ENCODE measurements at places on chromosomes 2 and 18.

GRCh38 chr18:21894619-21895367 is 154.2 kb downstream of the MIB1 start:
- DNase-seq, result no peak

DNA sequence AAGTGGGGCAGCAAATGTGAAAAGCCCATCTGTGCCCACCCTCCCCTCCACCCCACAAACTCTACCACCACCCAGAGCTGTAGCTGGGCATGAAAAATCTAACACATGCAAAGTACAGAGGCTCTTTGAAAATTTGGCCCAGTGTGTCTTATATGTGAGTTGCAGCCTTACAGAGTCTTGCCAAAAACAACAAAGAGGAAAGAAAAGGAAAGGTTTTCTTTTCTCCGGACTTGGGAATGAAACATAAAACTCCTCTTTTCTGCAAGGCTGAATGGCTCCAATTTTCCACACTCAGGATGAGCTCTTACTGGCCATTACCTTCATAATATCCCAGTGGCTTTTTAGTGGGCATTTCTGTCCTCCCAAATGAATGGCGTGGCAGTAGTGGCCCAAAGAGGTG is 27.9 kb upstream of the POU3F3 start:
- DNase-seq, result no peak

DNA sequence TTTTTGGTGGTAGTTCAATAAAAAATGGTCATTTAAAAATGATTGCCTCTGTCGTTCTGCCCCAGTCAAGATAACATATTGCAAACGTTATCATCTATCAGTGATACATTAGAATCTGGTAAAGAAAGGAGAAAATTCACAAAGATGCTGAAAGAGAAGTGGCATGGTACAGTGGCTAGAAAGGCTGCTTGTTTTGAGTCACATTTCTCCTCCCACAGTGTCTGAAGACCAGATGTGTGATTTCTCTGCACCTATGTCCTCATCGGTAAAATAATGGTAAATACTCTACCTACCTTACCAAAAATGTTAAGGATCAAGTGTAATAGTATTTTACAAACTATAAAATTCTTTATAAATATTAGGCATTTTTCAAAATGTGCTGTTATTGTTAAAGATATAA is 76.1 kb upstream of the NOSTRIN start:
- no peak for DNase-seq

- no peak for DNase-seq
These were observed 8.9 kb downstream of the PDCL3 start for GRCh38 chr2:100571668-100572067.

DNA sequence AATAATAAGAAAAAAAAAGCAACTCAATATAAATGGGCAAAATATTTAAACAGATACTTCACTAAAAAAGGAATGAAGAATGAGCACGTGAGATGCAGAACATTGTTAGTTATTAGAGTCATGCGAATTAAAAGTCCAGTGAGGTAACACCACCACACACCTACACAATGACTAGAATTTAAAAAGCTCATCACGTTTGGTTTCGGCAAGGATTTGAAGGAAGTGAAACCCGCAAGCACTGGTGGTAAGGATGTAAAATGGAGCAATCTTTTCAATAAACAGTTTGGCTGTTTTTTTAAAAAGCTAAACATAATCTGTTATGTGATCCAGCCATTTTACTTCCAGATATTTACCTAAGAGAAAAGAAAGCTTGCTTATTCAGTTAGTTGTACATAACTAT is 1181.6 kb upstream of the CELF4 start:
- DNase-seq, result no peak

- DNase-seq, result no peak
These were observed 92.1 kb downstream of the ATL2 start for GRCh38 chr2:38284971-38285370.

GRCh38 chr2:120878970-120879369 is 143.3 kb downstream of the GLI2 start:
- no peak for DNase-seq

DNA sequence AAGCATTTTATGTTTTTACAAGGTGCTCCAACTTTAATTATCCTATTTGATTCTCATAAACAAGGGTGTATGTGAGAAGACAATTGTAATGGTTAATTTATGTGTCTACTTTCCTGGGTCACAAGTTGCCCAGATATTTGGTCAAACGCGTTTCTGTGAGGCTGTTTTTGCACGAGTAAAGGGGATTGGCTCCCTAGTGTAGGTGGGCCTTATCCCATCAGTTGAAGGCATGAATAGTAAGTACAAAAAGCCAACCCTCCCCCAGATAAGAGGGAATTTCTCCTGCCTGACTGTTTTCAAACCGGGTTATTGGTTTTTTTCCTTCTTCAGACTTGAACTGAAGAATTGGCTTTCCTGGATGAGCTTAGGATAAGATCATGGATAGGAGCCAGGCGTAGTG is 224.0 kb upstream of the NCKAP5 start:
- no peak for DNase-seq

DNA sequence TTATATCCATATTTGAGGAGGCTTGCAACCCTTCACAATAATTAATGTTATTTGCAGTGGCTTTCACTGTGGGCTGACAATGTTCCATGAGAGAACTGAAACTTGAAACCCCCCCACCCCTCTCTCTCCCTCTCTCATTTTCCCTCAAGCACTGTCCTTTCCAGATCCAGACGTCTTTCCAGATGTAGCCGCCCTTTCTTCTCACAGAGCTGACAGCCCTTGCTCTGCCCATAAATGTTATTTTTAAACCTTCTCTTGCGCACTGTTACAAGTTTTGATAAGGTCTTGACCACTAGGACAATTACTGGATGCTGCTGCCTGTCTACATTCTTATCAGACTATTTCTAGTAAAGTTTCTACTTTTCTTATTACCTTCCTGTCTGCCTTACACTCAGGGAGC is 91.4 kb upstream of the LINC00305 start:
- DNase-seq, result no peak

DNA sequence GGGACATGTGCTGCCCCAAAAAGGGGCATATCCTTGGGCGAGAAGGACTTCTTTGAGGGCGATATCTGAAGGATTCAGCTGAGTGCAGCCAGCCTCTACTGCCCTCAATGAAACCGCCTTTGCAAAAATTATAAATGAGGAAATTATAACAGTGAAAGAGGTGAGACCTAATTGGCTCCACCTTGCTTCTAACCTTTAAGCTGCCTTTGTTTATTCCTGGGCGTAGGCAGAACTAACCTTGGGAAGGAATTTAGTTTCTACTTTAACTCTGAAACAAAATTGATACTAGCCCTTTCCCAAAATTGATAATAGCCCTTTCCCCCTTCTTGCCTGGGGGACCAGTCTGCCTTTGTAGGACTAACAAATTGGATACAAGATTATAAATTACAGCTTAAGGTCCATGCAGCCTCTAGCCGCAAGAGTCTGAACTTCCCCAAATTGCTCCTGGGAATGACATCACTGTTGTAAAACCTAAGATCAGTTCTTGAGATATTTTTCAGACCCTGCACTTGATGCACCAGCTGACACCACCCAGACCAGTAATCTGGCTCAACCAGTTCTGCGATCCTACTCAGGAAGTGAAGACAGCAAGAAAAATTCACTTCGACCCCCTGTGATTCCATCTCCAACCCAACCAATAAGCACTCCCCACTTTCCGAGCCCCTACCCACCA is 36.0 kb upstream of the ASAP2 start:
- DNase-seq, result no peak

DNA sequence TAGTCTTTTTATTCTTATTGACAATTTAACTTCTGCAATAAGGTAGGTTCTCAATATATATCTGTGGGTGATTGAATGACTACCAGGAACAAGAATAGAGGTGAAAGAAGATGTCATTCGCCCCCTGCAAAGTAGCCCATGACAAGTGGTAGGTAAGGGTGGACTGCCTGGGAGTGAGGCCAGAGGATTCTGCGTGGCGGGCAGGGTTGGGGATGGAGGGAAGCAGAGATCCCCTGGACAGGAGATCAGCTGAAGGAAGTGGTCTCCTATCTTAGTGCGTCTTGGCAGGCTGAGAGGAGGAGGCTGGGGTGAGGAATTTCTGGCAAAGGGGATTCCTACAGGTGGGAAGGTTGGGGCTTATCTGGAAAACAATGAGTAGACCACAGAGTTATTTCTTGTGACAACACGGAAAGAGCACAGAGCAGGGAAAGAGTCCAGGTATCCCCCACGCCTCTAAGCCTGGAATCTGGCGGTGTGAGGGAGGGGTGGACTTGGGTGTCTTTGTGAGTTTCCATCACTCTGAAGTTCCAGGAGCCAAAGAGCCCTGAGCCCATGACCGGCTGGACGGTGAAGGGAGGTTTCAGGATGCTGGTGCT is 21.5 kb upstream of the MYCN start:
- DNase-seq, result no peak

DNA sequence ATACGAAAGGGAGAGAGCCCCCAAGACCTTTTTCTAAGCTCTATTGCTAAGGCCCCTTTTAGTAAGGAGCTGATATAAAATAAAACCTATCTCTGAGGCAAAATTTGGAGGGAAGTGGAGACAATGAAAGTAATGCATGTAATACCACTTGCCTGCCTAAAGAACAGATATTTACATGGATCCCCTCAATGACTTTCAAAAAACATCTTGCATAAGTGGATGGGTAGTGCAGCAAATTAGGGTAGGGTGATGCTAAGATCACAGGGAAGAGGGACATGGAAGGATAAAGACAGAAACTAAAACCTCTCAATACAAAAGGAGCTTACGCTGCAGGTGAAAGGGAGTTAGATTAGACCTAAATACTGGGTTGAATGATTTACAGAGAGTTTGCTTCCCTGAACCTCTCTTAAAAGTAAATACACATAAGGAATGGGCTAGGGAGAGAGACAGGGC is 1.1 kb downstream of the ZNF513 start:
- DNase-seq, result no peak

GRCh38 chr2:19971691-19972090 is 18.2 kb downstream of the WDR35 start:
- no peak for DNase-seq

All from C1 segment of cervical spinal cord (tissue), 14 donors.